Stimulated activated CD8-positive, alpha-beta memory T cell treated with anti-CD3 and anti-CD28 coated beads, Interleukin-4, amount 100 ng/mL, for 24 hours (primary cell): ENCODE measurements at places on chromosomes 4 and X.
A peak's percentile ranks its signal among the peaks of the same experiment; 100 is the strongest.

DNA sequence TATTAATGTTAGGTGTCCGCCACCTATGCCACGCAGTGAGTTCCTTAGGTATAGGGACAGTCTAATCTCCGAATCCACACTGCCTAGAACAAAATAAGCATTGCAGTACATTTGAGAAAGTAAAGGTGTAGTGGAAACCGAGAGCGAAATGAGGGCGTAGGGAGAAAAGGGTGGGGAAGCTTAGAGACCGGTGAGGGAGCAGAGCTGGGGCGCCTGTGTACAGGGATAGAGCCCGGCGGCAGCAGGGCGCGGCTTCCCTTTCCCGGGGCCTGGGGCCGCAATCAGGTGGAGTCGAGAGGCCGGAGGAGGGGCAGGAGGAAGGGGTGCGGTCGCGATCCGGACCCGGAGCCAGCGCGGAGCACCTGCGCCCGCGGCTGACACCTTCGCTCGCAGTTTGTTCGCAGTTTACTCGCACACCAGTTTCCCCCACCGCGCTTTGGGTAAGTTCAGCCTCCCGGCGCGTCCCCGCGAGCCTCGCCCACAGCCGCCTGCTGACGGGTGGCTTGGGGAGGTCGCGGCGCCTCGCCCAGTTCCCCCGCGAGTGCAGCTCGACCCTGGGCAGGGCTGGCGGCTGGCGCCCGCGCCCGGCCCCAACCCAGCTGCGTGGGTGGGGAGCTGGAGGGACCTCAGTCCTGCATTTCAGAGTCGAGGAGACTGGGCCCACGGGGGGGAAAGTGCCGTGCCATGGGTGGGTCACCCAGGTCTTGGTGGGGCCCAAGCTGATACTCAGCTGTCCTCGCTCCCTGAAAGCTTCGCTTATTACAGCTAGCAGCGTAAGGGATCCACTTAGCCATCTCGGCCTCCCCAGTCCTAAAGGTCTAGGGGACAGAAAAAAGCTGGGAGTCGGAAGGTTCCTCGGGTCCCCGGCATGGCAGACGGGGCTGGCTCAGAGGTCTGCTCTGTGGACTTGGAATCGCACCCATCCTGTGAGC, at the start of gene ANXA3:
ANXA3 (plus strand) TSS at position 351 of the 932 bp plus-strand sequence. CDS start 2,704 bp downstream, outside the sequence.
- peak; percentile 1 for DNase-seq

DNA sequence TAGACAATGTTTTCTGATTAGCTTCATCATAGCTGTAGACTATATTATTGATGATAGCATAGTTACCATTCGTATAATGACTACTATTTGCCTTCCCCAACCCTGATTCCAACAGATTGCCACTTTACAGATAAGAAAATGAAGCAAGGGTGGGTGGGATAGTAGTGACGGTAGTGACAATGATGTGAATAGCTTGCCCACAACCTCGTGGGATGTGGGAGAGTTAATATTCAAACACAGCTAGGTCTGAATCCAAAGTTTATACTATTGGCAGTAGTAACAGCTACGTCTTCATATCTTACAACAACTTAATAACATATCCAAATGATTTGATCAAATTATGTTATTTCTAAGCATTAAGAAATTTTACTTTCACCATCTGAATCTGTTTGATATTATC, 766.8 kb upstream of the FTHL17 start:
- DNase-seq = no peak

GRCh38 chrX:111164728-111165127, 68.7 kb downstream of the PAK3 start:
- DNase-seq = no peak

DNA sequence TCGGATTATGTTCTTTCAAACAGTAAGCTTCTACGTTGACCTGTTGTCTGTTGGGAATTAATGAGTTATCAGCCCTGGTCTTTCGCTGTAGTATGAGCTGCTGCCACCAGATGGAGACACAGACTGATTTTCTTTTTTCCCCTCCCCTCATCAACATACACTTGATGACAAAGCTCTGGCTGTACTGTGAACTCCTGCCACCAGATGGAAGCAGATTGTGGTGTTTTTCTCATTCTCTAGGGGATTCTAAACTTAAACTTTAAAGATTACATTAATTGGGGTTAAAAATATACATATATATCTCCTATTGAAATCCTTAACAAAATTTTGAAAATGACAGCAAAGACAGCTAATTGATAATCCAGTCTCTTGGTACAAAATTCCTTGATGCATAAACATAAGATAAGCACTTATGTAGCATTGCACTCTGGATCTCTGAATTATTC, 44.8 kb downstream of the SMS start:
- peak; percentile 43 for DNase-seq

DNA sequence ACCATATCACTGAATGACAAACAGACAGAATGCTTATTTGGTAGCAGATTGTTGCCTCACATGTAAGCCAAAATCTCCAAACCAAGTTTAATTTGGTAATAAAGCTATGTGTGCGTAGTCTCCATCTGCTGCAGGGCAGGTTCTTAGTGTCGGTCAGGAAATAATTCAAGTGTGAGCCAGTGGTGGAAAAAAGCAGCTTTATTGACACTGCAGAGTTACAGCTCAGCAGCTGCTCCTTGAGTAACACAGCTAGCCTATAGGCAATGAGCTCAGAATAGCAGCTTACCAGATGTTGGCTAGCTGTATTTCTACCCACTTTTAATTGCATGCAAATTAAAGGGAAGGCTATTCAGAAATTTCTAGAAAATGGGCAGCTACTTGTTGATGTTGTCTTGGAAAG, 757.8 kb upstream of the HS3ST1 start:
- no peak for DNase-seq

DNA sequence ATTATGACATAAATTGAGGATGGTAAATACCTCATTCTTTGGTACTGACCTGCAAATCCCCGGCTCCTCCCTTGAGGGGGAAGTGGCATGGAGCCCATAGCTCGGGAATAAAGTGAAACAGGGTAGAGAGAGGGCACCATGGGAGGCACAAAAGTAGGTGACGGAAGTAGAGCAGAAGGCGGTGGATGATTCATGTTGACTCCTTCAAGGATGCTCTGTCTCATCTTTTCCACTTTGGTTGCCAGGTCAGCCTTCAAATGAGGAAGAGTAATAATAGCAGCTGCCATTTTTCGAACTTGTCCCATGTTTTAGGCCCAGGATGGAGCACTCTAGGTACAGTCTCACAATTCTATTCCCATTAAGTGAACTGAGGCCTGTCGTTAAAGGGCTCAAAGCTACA, 41.4 kb upstream of the PHF8 start:
- no peak for DNase-seq

- no peak for DNase-seq
These were observed at the start of gene ANKRD37 for GRCh38 chr4:185396724-185397385. TSS of gene ANKRD37 (plus strand) at chr4:185396841. CDS start at chr4:185396924, 83 bp downstream.
